ENCODE measurements at places on chromosomes 12 and 14.

- DNase-seq, result no peak
Observed at GRCh38 chr12:122985338-122986257, 5.1 kb downstream of the ARL6IP4 start.

GRCh38 chr12:108611884-108612415 lies 14.1 kb upstream of the TMEM119 start:
- peak; percentile 58 for DNase-seq

- DNase-seq, result no peak
Observed at GRCh38 chr14:30225176-30225575, 297.5 kb upstream of the PRKD1 start.

DNA sequence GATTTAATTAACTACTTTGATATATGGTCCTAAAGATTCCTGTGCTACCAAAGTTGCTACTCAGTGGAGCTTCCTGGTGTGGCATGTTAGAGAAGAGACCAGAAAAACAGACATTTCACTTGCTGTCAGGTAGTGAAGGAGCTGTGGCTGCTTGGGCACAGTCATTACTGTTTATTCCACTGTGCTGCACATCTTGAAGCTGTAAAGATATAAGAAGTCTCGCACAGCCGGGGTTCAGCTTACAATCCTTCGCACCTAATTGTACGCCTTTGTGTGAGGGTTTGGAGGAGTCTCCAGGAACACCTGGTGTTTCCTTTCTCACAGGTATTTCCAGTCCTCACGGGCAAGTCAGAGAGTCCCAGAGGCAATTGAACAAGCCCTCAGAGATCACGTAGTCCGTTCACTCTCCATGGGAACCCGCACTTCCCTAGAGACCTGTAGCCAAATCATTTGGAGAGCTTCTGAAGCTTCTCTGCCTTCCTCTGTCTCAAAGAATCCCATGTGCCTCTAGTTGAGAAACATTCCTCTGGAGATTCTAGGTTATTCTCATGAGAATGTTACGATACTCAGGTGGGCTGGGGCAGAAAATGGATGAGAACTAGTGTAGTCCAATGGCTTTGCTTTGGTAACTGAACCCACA lies 4.1 kb downstream of the EVL start:
- peak; percentile 62 for DNase-seq

DNA sequence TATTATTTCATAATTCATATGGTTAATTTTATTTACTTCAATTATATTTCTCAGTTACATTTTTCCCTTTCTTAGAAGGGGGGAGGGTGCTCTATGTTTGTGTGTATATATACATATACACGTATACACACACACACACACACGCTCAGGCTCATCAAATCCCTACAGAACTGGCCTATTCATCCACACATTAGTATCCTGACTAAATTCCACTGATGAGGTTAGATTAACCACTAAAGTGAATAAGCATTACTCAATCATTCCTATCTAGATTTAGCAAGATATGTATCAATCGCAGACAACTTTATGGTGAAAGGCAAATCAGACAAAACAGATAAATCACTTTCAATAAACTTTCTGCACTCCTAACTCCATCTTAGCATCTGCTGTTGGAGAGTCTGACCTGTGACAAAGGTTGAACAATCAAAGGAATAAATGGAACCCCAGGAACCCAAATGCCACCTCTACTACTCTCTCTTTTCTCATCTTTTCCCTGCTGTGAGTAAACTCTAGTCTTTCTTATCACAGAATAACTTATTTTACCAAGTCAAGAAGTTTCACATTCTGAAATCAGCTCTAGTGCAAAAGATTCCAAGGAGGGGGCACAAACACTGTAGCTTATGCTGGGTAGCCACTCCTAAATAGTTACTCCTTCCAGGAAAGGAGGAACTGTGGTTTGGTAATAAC lies 67.6 kb downstream of the RALGAPA1 start:
- no peak for DNase-seq

DNA sequence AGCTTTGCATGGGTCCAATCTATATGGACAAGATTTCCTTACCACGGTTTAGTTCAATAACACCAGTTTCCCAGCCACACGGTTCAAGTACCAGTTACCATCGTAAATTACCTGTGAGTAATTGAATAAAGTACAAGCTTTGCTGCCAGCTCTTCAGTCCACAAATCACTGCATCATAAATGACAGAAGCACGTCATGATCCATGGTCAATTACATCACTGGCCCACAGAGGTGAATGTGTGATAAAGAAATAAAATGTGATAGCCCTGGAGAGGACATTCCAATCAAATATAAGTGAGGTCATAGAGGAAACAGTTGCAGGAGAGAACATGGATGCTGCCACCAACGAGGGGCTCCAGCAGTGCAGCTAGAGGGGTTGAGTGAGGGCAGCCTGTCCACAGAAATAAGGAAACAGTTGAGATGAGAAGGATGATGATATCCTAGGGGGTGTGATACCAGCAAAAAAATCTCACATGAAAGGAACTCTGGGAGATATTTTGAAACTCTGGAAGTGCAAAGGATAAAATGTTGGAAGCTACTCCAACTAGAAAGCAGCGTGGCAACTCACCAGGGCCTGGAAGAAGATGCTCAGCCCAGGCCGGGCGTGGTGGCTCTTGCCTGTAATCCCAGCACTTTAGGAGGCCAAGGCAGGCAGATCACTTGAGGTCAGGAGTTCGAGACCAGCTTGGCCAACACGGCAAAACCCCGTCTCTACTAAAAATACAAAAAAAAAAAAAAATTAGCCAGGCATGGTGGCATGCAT lies 5.8 kb upstream of the DYNC1H1 start:
- no peak for DNase-seq

DNA sequence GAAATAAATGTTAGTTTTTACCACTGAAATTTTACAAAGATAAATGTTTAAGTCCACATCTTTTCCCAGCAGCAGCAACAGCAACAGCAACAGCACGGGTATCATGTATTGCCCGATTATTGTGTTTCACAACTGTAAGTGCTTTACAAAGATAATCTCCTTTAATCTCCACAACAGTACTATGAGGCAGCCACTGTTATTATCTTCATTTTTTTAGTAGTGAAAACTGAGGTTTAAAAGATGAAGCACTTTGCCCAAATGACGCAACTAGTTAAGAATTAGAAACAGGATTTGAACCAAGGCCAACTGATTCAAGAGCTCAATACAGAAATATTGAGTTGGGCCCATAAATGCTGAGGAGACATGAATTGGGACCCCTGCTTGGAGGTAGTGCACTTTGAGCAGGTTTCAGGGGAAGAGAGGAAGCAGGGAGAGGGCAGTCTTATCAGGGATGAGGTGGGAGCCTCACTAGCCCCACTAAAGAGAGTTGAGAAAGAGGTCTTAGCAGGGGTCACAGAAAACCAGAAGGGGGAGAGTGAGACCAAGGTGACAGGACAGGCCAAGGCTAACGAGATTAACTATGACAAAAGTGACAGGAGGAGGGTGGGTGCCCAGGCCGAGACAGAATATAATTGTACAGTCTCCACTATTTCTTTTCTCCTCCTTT lies 15.3 kb downstream of the KRT2 start:
- DNase-seq, result no peak

Data from NCI-H526 (cell line).